Stimulated activated CD4-positive, alpha-beta T cell treated with anti-CD3 and anti-CD28 coated beads, Interleukin-1b, Interleukin-23, amount 100 ng/mL, for 1 hour (primary cell): ENCODE measurements at places on chromosomes 12 and 14.

GRCh38 chr12:72272091-72272661, at the start of gene TRHDE:
TRHDE (plus strand) TSS chr12:72272370; CDS start chr12:72272644, 274 bp downstream.
- no peak for DNase-seq

DNA sequence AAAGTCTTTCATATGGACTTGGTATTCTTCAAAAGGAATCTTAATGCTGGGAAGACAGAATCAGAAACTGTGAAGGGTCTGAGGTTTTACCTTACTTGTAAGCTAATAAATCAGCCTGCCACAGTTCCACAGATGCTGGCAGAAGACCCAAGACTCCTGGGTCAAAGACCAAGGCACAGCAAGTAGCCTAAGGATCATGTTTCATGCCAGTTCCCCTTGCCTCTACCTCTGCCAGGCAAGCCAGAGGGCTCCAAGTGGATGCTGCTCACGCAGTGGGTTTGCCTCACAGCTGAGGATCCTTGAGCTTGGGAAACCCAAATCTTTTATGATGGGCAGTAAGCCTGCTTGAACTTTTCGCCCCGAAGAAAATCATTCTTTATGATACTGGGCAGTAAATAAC, 15.2 kb upstream of the RXYLT1 start:
- DNase-seq, result no peak

GRCh38 chr12:102144221-102144620, 24.2 kb downstream of the PARPBP start:
- no peak for DNase-seq

DNA sequence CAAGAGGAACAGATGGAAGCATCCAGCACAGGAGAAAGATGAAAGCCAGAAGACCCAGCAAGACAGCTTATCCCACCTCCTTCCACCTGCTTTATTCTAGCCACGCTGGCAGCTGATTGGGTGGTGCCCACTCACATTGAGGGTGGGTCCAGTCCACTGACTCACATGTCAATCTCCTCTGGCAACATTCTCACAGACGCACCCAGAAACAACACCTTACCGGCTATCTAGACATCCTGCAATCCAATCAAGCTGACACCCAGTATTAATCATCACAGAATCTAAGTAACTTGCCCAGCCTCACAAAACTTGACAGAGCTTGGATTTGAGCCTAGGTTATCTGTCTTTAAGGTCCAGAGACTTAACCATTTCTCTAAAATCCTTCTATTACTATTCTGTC, 208.9 kb downstream of the PAH start:
- DNase-seq, result no peak

DNA sequence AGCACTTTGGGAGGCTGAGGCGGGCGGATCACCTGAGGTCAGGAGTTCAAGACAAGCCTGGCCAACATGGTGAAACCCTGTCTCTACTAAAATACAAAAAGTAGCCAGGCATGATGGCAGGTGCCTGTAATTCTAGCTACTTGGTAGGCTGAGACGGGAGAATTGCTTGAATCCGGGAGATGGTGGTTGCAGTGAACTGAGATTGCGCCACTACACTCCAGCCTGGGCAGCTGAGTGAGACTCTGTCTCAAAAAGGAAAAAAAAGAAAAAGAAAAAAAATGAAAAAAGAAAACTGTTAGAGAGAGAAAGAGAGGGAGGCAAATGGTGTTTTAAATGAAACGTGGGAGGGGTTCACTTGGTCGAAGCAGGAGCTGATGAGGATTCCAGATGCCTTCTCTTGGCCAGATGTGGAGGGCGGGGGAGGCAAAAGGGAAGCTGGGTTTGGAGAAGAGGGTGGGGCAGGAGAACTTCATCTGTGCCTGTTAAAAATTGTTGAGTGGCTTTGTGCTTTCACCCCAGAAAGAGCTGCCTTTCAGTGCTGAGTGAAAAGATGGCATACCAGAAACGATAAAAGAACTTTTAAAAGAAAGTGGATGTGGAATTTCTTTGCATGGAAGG, 1.1 kb downstream of the EMP1 start:
- no peak for DNase-seq

GRCh38 chr12:78081590-78082314, 251.1 kb downstream of the NAV3 start:
- no peak for DNase-seq

DNA sequence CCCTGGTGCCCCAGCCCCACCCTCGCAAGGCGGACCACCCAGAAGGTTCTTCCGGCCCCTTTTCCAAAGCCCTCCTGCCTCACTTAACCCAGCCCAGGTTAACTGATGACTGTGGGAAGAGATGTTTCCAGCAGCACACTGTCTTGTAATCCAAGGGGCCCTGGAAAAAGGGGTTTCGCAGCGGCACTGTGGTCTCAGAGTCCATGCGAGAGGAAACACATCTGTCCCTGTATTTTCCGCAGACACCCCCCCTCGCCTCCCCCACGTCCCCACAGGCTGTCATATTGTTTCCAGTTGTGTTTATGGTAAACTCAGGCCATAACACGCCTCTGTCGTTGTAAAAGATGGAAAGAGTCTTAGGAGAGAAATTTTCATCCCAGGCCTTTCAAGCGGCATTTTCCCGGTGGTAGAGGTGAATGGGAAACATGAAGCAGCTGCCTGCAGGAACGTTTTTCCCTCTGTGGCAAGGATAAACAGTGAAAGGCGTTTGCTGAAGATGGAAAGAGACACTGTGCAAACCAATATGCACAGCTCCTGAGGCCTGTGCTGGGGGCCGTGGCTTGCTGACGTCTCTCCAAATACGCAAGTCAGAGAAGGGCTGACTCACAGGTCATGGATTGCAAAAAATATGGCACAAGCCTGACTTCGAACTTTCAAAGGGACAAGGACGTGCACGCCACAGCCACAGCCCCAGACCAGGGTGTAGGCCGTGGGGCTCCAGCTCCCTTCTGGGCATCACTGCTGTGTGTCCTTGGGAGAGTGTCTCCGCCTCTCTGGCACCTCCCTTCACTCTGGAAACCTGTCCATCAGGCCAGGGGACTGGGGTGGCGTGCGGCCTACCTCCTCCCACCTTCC, 22.5 kb upstream of the FZD10 start:
- DNase-seq, result no peak

- no peak for DNase-seq
These were observed 237.8 kb upstream of the TBX3 start for GRCh38 chr12:114921781-114922180.

DNA sequence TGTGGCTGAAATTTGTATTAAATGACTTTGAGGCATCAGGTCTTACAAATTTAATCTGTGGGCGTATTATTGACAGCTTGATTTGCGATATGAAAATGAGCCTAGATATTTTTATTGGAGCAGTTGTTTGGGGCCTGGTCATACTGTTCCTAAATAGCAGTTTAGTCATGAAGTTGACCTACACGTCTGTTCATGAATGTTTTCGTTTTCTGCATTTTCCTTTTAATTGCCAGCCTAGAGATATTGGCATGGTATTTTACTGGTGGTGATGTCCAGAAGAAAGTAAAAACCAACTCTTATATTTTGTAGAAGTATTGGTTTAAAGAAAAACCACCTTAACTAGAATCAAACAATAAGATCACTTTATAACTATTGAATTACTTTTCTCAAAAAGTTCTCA, 1.8 kb downstream of the EML1 start:
- no peak for DNase-seq

GRCh38 chr12:131871677-131872076, 22.7 kb upstream of the ULK1 start:
- no peak for DNase-seq

DNA sequence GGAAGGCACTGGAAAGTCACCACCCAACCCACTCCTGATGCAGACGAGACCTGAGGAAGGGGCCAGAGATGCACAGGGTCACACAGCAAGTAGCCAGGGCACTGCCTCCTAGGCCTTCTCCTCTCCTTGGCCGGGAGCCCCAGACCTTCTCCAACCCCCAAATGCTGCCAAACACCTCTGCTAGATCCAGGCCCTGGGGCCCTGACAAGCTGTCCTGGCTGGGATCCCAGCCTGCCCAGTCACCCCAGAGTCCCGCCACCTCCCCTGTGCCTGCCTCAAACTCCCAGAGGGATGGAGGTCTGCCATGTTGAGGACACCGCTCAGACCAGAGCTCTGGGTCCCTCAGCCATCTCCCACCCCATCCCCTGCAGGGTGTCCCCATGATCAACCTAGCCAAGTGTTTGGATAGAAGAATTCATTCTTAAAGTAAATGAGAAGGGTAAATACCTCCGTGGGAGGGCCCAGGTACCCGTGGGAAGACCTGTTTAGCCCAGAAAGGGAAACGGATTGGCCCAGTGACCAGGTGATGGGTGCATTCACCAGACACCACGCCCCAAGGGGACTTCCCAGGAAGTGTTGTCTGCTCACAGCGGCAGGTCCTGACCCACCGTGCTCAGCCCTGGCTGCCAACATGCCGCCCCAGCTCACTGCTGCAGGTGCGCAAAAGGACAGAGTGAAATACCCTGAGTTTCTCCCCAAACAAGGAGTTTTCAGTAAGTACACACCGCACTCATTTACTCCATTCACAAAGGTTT, 4.6 kb upstream of the DIO3 start:
- DNase-seq, result no peak

DNA sequence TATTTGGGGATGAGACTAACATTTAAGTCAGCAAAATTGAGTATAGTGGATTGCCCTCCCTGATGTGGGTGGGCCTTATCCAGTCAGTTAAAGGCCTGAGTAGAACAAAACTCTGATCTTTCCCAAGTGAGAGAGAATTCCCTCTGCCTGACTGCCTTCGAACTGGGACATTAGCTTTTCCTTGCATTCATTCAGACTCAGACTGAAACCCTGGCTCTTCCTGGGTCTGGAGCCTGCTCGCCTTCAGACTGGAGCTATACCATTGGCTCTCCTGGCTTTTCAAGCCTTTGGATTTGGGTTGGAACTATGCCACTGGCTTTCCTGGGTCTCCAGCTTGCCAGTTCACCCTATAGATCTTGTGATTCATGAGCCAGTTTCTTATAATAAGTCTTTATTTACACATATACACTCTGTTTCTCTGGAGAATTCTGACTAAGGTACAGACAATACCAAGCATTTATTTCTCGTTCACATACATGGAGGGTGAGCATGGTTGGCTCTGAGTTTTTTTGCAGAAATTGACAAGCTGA, 296.5 kb downstream of the ERC1 start:
- no peak for DNase-seq

GRCh38 chr12:107513184-107513583, 172.4 kb upstream of the PWP1 start:
- DNase-seq, result no peak

GRCh38 chr12:76024942-76025600, 6.5 kb downstream of the PHLDA1 start:
- DNase-seq, result no peak
